ENCODE measurements at places on chromosomes 12 and 14.

- DNase-seq, result no peak
Observed at GRCh38 chr14:89707086-89707485, 247.4 kb downstream of the EFCAB11 start.

- no peak for DNase-seq
Observed at GRCh38 chr12:105783983-105784947, 354.5 kb downstream of the NUAK1 start.

DNA sequence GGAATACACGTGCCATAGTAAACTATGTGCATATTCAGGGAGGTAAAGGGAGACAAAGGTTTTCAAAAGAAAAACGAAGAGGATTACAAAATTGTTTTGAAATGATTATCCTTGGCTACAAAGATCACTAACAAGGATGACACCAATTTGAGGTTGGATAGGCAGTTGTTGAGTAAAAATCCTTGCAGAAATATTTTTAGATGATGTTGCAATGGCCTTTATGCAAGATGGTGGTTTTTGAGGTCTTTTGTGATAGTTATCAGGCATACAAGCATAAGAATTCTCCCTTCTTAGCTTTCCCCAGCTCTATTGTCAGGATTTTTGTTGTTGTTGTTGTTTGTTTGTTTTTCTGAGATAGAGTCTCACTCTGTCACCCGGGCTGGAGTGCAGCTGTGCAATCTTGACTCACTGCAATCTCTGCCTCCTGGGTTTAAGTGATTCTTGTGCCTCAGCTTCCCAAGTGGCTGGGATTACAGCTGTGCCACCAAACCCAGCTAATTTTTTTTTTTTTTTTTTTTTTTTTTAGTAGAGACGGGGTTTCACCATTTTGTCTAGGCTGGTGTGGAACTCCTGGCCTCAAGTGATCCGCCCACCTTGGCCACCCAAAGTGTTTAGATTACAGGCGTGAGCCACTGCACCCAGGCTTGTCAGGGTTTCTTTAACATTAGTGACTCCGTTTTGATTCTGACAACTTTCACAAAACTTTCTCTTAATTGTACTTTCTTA is 7.8 kb downstream of the RNASE1 start:
- DNase-seq, result no peak

DNA sequence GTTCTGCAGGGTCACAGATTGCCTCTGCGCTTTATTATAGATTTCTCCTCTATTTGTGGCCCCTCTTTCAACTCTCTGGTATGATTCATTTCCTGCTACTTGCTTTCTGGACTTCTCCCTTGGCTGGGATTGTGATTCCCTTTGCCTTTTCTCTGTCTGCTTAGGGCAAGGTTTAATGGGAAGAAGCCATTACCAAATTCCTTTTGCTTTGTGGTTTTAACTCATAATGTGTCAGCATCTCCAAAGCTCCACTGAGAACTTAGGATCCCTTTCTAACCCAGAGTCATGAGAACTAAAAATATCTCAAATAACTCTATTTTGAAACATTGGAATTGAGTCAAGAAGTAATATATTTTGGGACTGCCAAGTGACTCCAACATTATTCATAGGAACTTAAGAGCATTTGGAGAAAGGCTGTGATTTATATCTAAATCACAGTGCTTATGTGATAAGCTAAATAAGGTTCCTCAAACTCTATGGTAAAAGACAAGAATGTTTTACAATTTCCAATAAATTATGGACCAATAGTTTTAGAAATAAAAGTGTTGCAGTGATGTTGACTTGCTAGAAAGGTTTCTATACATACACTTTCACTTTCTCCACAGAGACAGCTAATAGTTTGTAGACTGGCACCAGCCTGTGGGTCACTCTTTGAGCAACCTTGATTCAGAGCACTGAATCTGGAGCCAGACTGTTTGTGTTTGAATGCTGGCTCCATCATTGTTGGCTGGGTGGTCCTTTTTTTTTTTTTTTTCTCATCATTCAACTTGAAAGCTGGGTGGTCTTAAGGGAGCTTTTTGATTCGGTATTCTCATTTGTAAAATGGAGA is 93.9 kb downstream of the DACT1 start:
- DNase-seq, result no peak

- DNase-seq, result no peak
Observed at GRCh38 chr12:99627459-99627858, 20.1 kb upstream of the GARIN6 start.

- DNase-seq, result no peak
Observed at GRCh38 chr12:114275086-114275485, 130.9 kb downstream of the TBX5 start.

GRCh38 chr14:30291216-30291615 is 267.7 kb upstream of the G2E3 start:
- DNase-seq, result no peak

GRCh38 chr12:48788524-48788853 is 400 bp downstream of the ADCY6 start:
- no peak for DNase-seq

- no peak for DNase-seq
Observed at GRCh38 chr14:69719501-69719951, 47.4 kb upstream of the SRSF5 start.

DNA sequence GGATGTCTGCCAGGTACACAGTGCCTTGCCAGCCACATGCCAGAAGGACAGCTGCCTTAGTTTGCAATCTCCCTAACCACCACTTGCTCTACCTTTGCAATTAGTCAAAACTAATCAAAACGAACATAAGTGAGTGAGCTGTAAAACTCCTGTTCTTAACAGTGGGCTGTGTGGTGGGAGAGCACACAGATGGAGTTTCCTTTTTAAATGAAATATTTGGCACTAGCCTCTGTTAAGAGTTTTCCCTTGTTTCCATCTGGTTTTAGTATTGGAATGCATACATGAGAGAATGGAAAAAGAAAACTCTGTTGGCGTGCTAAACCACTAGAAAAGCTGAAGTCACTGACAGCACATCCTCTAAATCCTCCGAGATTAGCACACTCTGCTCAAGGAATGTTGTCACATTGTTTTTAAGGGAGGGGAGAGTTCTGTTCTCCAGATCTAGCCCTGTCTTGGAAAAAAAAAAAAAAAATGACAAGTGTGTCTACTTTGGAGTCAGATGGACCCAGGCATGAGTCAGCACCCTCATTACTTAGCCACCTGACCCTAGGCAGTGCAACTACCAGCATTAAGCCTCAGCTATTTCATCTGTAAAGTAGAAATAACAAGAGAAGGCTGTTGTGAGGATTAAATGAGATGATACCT is 83.9 kb downstream of the STXBP6 start:
- no peak for DNase-seq

- no peak for DNase-seq
Observed at GRCh38 chr12:115158816-115159215, 474.8 kb upstream of the TBX3 start.

GRCh38 chr12:102961466-102961855 is 4.0 kb downstream of the ASCL1 start:
- no peak for DNase-seq

DNA sequence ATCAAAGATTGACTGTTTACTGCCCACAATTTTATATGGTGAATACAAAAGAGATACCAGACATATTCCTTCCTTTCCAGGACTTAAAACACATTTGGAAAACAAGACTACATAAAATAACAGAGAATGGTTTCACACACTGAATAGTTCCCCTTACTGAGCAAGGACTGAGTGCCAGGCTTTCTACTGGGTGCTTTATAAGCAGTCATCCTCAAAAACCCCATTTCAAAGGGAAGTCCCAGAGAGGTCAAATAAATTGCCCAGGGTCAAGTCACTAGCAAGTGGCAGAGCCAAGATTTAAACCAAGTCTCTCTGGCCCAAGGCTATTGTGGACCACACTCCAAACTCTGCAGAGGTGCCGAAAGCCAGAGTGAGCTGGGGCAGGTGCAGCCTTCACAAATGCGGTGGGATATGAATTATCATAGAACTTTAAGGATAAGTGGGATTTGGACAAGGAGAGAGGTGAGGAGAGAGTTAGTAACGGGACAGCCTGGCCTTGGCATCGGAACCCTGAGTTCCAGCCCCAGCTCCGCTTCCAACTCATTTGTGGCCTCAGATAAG is 9.1 kb upstream of the RPAP3 start:
- no peak for DNase-seq

DNA sequence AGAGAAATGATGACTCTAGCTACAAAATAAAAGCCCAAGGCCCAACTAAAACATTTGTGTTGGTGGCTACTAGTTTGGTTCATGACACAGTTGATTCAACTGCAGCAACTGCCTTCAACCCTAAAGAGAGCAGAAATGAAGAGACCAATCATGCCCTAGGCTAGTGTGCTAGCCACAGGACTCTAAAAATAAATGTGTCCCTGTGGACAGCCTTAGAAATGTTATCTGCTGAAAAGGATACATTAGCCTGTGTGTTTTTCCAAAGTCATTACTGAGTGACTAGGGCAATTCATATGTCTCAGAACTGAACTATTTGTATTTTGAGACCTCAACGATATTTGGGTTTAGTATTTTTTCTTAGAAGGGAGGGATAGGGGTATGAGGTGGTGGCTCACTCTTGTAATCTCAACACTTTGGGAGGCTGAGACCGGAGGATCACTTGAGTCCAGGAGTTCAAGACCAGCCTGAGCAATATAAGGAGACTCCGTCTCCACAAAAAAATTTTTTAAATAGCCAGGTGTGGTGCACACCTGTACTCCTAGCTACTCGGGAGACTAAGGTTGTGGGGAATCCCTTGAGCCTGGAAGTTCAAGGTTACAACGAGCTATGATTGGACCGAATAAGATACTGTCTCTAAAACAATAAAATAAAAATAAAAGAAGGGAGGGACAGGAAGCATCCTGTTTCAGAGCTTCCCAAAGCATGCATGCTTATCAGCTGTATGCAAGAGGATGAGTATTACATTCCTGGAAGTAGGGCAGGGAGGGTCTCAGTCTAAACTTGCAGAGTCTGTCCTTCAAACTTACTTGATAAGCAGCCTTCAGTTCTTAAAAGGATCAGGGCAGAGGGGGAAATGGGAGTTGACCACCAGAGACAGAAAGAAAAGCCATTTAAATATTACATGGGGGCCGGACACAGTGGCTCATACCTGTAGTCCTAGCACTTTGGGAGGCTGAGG is 29.6 kb upstream of the NAP1L1 start:
- DNase-seq, result no peak

GRCh38 chr12:25550186-25550585 is 2.9 kb downstream of the LMNTD1 start:
- DNase-seq, result no peak

- DNase-seq, result no peak
Observed at GRCh38 chr12:58288190-58288589, 346.8 kb downstream of the ATP23 start.

GRCh38 chr12:78398750-78399149 is 465.8 kb upstream of the SYT1 start:
- no peak for DNase-seq

DNA sequence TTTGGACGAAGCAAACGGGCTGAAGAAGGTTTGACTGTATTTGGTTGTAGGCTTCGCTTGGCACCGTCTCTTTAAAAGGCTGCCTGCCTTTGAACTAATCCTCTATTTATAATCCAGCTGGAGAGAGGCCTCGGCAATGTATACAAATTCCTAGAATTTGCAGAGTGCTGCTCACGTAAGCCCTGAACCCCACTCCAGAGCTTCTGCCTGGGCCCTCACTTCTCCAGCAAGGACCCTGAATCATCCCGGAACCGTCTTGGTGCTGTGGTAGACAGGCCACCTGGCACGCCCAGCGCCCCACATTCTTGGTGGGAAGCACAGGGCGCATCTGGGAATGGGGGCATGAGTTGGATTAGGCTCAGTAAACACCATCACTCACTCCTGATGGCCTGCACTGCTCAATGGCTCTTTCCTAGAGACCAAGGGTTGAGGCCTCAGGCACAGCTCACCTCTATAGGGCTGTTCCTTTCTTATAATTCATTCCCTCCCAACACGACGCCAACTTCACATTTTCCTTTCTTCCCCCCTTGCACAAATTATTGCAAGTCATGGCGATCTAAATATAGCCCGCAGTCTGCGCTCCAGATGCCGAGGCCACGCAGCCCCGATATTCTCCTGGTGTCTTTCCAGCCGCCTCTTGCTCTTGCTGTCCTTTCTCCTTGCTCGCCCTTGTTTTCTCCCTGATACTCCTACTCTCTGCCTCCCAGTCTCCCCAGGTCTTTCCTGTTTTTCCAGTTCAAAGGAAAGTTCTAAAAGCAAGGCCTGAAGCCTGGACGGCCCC is 141.0 kb downstream of the ZFP36L1 start:
- no peak for DNase-seq

DNA sequence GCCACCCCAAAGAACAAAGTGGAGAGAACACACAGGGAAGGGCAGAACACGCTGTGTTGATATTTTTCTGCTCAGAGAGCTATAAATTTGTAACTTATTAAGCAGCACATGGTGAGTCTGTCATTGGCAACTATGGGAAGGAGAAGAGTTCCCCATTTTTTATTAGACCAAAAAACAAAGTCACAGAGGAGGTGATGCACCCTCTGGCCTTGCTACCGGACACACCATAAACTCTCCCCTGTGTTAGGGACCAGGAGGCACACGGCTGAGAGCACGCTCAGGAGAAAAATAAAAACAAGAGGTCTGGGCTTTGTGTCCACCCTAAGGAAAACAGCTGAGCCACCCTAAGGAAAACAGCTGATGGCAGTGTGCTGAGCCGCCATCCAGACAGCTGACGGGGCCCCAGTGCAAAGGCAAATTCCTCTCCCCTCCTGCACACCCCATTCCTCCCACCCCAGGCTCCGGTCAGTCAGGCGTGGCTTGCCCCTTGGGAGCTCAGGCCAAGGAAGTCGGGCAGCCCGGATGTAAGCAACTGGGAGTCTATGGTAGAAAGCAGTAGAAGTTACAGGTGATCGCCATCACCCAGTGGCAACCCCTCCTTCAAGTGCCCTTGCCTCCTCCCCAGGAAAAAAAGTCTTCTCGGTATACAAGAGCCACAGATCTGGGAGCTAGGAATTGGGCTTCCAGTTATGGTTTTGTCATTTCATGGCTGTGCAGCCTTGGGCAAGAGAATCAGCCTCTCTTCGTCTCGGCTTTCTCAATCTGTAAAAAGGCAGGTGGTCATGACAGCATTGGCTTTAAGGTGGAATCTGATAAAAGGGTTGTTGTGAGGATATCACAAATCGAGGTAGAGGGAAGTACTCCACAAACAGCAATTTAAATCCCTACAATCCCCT is 2.4 kb downstream of the PXN start:
- no peak for DNase-seq

GRCh38 chr12:48671231-48671856 is 10.7 kb downstream of the KANSL2 start:
- DNase-seq, result no peak

Measured in esophagus squamous epithelium (tissue), 5 donors.